ENCODE measurements at places on chromosomes 16 and 17. TPM values are rescaled to one million over a fixed set of nuclear protein-coding genes. Genes with fewer than 3 reads are reported as not detected.

The TLCD3A gene
- total RNA-seq = 20.2 TPM

The ITGAD gene
- not detected for total RNA-seq

The HCRT gene
- total RNA-seq = not detected

GRCh38 chr16:48318630-48319029 lies 66.6 kb downstream of the SIAH1 start:
- no peak for DNase-seq

DNA sequence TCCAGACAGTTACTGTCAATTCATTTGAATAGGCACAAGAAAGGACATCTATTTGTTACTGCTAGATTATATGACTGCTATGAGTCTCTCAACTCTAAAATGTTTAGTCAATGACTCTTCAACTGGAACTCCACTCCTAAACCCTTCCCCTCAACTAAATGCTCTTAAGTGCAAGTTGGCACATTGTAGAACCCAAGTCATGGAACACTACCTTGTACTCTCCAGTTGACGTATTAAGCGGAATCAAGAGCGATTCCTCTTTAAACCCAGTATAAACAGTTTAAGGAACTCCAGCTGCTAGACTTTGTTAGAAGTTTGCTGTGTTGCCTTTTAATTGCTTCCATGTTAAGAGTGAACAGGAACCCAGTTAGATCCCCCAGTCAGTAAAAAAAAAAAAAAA lies 44.6 kb downstream of the STH start:
- no peak for DNase-seq

- DNase-seq = peak; percentile 23
Observed at GRCh38 chr17:16217002-16217635, at the start of gene PIGL. TSS of gene PIGL (plus strand) at chr17:16217210. CDS start at chr17:16217227, 17 bp downstream.

GRCh38 chr16:87198881-87199280 lies 118.3 kb downstream of the C16orf95 start:
- no peak for DNase-seq

DNA sequence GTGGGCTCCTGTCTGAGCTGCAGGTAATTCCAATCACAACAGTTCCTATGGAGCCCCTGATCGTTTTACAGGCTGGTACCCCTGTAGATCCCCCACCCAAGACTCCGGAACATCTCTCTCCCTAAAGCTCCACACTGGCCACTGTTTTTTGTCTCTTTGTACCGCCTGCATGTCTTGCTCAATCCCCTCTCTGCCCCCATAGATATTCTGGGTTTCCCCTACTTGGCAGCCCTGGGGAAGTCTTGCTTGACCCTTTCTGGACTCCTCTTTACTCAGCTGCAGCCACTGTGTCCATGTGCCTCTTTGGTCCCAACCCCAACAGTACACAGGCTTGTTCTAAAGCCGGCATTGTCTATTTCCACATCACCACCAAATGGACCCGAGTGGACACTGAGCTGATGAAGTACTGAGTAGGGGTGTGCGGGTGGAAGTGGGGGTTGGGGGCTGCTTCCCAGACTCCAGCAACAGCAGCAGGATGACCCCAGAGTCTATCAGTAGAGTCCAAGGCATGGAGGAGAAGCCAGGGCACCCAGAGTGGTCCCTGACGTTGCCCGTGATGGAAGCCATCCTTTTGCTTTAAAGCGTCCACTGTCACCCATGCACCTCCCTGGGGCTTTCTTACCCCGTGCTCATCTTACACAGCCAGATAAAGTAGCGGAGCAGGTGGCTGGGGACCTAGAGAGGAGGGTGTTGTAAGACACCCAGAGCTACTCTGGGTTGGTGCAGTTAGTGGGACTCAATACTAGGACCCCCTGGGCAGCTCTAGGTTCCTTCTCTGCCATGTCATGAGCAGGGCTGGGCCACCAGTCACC lies 6.4 kb downstream of the CD300LB start:
- DNase-seq = no peak

GRCh38 chr17:12909046-12909445 lies 108.8 kb downstream of the ELAC2 start:
- no peak for DNase-seq

DNA sequence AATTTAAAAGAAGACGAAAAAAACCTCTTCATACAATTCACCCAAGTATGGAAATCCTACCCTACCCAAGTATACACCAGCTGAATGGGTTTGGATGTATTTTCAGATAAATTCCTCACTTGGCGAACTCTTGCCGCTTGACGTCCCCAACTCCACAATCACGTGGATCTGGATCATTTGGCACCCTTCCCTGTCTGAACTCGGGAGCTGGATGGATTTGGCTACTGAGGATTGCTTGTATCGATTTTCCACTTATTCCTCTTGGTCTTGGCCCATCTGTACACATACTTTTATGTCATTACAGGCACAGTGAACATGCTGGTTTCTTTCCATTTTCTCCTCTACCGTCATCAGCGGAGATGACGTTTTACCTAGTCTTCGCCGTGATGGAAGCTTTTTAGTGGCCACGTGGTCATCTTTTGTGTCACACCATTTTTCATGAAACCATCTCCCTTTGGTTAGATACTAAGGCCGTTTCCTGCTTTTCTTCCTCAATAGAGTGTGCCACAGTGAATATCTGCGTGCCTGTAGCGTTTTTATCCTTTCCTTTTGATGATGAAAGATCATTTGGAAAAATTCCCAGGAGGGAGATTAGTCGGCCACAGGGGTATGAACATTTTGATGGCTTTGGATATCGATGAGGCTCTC lies 47.1 kb downstream of the CMIP start:
- DNase-seq = no peak

Measured in esophagus squamous epithelium (tissue), 5 donors.